Activated naive CD4-positive, alpha-beta T cell treated with anti-CD3 and anti-CD28 coated beads for 36 hours (primary cell): ENCODE measurements at places on chromosomes 3 and 15. TPM values are rescaled to one million over a fixed set of nuclear protein-coding genes. Genes with fewer than 3 reads are reported as not detected.

Gene CLDN18
- total RNA-seq, result not detected

Gene LTK
- total RNA-seq, result not detected

Gene CTXN2
- not detected for total RNA-seq

Gene ATP13A4
- 2.4 TPM for total RNA-seq

Gene GOLGA8S
- not detected for total RNA-seq

Gene STXBP5L
- not detected for total RNA-seq

Gene SPATA12
- not detected for total RNA-seq

Gene CAMK2N2
- not detected for total RNA-seq

Gene HTR3E
- total RNA-seq, result not detected

Gene ITGA11
- total RNA-seq, result 0.02 TPM

Gene TRAT1
- total RNA-seq, result 17.7 TPM

Gene TRA2B
- total RNA-seq, result 176 TPM

Gene PLSCR4
- not detected for total RNA-seq
